ENCODE measurements at places on chromosomes 16 and 17.

GRCh38 chr17:83058266-83058798 is 21.1 kb upstream of the METRNL start:
- DNase-seq = no peak

GRCh38 chr16:68749432-68749831 is 12.3 kb downstream of the CDH1 start:
- no peak for DNase-seq

- peak; percentile 39 for DNase-seq
Measured at GRCh38 chr16:75252946-75253911, 1.8 kb upstream of the BCAR1 start.

DNA sequence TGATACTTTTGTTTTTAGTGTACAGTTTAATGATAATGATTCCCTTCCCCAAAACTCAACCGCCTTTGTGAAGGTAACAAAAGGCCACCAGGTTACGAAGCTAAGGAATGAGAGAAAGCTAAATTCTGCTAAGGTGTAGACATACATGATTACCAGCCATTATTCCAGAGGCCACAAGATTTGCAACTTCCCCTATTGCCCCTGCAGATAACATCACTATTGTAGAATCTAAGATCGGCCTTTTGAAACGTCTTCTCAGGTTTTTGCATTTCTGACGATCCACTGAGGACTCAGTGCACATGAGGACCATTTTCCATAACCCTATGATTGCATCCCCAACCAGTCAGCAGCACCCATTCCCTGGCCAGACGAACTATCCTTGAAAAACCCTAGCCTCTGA is 33.9 kb upstream of the SNN start:
- peak; percentile 64 for DNase-seq

GRCh38 chr17:19317359-19318095 is 45.0 kb downstream of the B9D1 start:
- peak; percentile 73 for DNase-seq

DNA sequence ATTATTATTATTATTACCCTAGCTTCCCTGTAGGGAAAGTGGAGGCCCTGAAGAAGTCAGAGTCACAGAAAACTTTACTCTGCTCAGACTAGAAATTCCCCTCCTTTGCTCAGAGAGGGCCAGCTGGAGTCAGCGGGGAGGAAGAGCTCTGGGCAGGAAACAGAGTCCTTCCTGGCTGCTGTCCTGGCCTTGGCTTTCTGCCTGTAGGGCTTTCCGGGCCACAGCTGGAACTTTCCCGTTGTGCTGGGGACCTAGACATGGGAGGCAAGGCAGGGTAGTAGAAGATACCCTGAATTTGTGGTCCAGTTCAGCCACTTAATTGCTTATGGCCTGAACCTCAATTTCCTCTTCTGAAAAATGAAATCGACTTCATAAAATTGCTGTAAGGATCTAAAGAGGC is 14.0 kb upstream of the CCL2 start:
- DNase-seq = no peak

DNA sequence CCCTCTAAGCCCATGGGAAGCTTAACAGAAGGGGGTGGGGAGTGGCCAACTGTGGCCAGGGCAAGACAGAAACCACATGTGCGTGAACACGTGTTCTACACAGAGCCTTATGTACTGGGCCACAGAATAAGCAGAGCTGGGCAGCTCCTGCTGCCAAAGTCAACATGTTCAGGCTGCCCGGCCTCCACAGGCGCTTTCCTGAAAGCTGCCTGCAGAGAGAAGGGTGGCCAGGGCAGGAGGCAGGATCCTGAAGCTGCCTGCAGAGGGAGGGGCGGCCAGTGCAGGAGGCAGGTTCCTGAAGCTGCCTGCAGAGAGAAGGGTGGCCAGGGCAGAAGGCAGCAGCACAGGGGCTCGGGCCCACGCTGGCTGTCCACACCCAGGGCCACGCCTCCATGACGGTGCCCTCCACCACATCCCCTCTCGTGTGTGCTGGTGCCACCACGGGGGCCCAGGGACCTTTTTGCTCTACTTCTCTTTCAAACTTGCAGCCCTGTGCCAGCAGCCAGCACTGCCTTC is 79.5 kb downstream of the ANKRD11 start:
- DNase-seq = no peak

DNA sequence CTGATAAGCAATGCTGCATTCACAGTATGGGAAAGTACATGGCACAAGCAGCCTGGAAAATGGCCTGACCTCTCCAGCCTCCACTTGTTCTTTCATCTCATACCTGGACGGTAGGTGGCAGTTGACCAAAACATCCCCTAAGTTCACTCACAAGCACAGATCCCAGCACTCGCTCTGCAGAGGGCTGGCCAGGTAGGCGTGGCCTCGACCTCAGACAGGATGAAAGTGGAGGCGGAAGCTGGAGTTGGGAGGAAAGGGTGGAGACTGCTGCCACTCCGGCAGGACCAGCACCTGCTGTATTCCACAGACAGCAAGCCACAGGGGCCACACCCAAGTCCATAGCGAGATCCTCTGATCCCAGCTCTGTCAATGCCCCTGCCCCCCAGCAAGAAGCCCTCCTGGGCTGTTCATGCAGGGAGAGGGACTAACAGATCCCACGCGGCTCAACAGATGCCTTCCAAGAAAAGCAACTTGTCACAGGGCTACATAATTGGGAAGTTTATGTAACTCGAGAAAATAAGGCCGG is 31.3 kb downstream of the ZCCHC14 start:
- peak; percentile 95 for DNase-seq

GRCh38 chr17:11182430-11182829 is 58.6 kb upstream of the SHISA6 start:
- DNase-seq = no peak

DNA sequence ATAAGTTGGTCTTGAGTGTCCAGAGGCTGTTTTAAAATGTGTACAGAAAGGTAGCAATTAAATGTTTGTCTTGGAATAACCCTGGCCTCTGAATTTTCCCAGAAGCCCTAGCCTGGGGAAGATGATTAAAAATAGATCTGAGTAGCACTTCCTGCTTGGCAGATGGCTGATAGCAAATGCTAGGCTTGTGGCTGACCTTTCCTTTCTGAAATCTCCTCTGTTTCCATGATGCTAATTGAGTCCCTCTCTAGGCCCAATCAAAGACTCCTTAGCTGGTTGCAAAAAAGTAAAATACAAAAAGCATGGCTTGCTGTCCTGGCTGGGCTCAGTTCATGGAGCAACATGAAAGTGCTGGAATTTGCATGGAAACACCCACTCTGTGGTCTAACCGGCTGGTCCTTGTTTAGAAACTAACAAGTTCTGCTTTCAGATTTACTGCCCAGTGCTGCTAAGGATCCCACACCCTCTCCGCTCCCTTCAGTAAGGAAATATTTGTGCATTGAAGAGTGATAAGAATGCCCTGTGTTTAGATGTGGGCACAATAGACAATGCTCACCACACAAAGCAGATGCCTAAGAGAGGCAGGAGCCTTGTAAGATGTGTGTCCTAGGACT is 40.8 kb downstream of the YPEL2 start:
- DNase-seq = peak; percentile 28

- DNase-seq = no peak
Measured at GRCh38 chr16:49470513-49470991, 96.9 kb downstream of the C16orf78 start.

DNA sequence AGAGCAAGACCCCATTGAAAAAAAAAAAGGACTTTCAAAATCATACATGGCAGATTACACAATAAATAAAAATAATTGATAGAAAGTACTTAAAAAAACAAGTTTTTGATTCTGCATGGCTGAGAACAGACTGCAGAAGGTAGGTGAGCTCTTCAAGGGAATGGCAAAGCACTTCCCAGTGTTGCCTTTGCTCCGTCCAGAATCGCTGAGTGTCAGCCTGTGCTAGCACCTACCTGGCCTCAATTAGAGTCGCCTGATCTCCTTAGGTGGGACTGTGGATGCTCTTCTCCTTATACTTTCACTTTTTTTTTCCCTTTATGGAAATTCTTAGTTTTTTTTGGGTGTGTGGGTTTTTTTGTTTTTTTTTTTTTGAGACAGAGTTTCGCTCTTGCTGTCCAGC is 6.0 kb upstream of the TMEM220 start:
- no peak for DNase-seq

GRCh38 chr16:64253525-64253924 is 868.3 kb downstream of the CDH11 start:
- DNase-seq = no peak

- DNase-seq = no peak
Measured at GRCh38 chr16:4520913-4521312, 17.7 kb downstream of the CDIP1 start.

GRCh38 chr16:54928411-54929089 is 2.1 kb upstream of the IRX5 start:
- peak; percentile 19 for DNase-seq

DNA sequence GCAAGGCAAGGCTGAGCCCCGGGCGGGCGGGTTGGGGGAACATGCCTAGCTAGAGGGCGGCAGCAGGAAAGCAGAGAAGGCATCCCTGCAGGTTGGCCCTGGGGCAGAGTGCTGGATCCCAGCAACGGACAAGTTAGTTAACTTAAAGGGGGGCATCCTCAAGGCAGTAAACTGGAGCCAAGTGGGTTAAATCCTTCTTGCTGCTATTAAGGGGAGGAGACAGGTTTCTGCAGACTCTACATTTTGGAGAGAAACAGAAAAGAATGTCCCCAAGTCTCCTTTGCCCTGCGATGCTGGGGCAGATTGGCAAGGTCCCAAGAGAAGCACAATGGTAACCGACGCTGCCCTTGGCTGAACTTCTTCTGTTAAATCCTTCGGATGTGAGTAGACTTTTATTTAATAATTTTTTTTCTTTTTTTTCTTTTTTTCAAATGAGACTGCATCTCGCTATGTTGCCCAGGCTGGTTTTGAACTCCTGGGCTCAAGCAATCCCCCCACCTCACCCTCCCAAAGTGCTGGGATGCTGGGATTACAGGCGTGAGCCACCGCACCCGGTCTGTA is 14.0 kb downstream of the ATP5PD start:
- DNase-seq = peak; percentile 18

DNA sequence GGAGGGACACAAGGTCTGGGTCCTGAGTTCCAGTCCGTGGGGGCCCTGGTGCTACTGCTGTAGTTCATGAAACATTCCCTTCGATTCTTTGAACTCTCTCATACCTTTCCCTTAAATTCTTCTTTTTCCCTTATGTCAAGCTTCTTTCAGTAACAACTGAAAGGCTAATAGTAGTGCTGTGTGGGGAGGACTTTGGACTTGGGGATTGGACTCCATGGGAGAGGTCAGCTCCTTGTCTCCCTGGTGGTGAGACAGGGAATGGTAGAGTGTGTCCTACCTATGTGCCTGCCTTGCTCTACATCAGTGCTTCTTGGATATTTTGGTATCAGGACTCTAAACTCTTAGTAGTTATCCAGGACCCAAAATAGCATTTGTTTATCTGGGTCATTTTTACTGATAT is 628.1 kb downstream of the WWOX start:
- DNase-seq = no peak

- no peak for DNase-seq
Measured at GRCh38 chr16:28279006-28279405, 13.3 kb upstream of the SBK1 start.

- no peak for DNase-seq
Measured at GRCh38 chr17:73182616-73183310, 10.1 kb upstream of the COG1 start.

DNA sequence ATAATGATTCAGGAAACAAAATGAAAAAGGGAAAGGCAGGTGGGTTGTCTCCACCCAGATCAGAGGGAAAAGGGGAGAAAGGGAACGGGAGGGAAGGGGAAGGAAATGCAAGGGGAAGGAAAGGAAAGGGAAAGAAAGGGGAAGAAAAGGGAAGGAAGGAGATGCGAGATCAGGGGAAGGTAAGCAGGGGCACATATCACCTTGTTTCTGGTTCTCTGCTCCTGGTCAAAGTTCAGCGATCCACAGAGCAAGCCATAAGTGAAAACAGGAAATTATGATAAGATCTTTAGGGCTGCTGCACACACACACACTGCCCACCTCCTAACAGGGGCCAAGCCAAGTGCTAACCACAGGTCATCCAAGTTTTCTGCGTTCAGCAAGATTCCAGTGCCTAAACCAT is 37.5 kb upstream of the GRIN2A start:
- DNase-seq = no peak

- DNase-seq = no peak
Measured at GRCh38 chr16:11253009-11253994, 2.7 kb downstream of the SOCS1 start.

DNA sequence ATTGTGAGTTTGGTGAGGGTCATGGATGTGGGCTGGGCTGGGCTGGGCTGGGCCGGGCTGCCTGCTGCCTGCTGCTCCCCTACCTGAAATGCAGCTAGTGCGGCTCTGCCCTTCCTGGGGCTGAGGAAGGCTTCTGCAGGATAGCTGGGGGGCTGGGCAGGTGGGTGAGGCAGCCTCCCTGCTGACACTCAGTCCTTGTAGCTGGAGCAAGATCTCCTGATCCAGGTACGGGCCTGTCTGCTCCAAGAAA is 4.7 kb downstream of the RPL13 start:
- DNase-seq = peak; percentile 11

GRCh38 chr17:40452216-40452787 is 9.1 kb downstream of the IGFBP4 start:
- DNase-seq = no peak

DNA sequence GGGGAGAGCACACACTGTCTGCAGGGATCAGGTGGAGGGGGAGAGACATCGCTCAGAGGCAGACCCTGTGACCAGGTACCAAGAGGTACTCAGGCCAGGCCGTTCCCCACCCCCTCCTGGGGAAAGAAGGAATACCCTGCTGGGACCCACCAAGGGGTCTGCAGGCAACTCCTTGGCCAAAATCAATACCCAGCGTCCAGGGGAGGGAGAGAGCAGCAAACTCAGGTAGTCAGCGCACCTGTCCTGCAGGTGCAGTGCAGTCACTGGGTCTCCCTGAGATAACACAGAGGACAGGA is 57.5 kb upstream of the DOC2B start:
- DNase-seq = no peak

- no peak for DNase-seq
Measured at GRCh38 chr17:4502466-4503154, 3.9 kb downstream of the SPNS2 start.

GRCh38 chr16:49344401-49344800 is 29.2 kb upstream of the C16orf78 start:
- DNase-seq = no peak

DNA sequence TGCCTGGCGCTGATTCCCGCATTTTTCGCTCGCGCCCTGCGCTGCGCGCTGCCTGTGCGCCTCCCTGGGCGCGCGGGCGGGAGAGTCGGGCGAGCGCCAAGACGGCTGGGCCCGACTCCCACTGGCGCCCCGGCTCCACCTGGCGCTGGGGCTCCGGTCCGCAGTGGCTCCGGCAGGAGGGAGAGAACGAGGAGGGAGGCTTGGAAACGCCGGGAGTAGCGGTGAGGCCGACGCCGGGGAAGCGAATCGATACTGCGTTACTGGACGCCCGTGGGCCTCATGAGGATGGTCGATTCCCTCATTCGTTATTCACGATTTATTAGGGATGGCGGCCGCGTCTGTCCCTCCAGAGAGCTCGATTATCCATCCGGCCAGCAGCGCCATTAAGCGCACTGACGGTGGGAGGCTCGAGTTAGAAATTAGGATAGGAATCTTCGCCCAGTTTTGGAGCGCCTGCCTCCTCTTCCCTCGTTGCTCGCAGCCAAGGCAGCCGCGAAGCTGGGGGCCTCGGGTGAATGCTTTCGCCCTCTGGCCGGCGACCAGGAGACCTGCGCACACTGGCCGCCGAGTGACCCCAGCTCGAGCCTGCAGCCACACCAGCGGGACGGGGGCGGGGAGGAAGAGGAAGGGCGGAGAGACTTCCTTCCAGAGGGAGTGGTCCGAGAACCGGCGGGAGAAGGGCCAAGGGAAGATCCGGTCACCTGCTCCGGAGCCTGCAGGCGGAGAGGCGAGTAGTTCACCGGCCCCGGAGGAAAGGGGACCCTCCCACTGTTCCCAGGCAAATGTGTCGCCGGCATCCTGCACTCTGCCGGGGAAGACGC is 1.3 kb upstream of the PCGF2 start:
- DNase-seq = peak; percentile 52

- no peak for DNase-seq
Measured at GRCh38 chr17:46000757-46001156, 1.7 kb downstream of the STH start.

Measured in trophoblast cell (in vitro differentiated cells and primary cell).